Nasal cavity respiratory epithelium epithelial cell of viscerocranial mucosa (primary cell): ENCODE measurements at places on chromosomes 1 and 21. TPM values are rescaled to one million over a fixed set of nuclear protein-coding genes. Genes with fewer than 3 reads are reported as not detected.

OR2L5 gene
- total RNA-seq: not detected in 2 replicates

HSD11B1 gene
- 1.7 and 4.1 TPM in 2 replicates for total RNA-seq

SPRR5 gene
- not detected in 2 replicates for total RNA-seq

ATF3 gene
- 67.0 and 104 TPM in 2 replicates for total RNA-seq

CYP2J2 gene
- 0.68 and 4.8 TPM in 2 replicates for total RNA-seq

KIFAP3 gene
- total RNA-seq: 15.7 and 23.1 TPM in 2 replicates

CD84 gene
- total RNA-seq: not detected in 2 replicates

PER3 gene
- total RNA-seq: 6.5 and 7.7 TPM in 2 replicates

FALEC gene
- total RNA-seq: 0.34 TPM in 1 of 2 replicates, not detected in the other

UBXN10 gene
- under 0.01 and 0.21 TPM in 2 replicates for total RNA-seq
